ENCODE measurements at places on chromosomes 16 and 17. TPM values are rescaled to one million over a fixed set of nuclear protein-coding genes. Genes with fewer than 3 reads are reported as not detected.

DNA sequence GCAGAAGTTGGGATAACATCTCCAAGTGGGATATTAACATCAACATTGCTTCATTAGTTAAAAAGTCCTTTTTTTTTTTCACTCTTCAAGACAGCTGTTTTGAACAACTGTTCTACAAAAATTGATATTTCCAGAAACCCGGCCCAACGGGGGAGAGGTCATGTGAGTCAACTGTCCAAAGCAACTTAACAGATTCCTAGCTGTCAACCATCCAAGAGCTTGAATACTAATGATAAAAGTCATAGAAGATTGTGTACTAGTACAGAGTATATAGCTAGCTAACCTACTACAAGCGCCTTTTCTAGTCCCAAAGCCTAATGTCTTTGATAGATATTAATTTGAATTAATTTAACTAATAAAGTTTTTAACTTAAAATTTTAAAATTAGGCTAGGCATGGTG lies 172.0 kb downstream of the CYB561 start:
- H3K4me1 ChIP-seq = no peaks in the 10 kb centered on the region
- H3K4me3 ChIP-seq = no peak overlapping the region
- no peak overlapping the region for H3K27ac ChIP-seq
- H3K36me3 ChIP-seq = no peaks in the 10 kb centered on the region
- no peak for DNase-seq

DNA sequence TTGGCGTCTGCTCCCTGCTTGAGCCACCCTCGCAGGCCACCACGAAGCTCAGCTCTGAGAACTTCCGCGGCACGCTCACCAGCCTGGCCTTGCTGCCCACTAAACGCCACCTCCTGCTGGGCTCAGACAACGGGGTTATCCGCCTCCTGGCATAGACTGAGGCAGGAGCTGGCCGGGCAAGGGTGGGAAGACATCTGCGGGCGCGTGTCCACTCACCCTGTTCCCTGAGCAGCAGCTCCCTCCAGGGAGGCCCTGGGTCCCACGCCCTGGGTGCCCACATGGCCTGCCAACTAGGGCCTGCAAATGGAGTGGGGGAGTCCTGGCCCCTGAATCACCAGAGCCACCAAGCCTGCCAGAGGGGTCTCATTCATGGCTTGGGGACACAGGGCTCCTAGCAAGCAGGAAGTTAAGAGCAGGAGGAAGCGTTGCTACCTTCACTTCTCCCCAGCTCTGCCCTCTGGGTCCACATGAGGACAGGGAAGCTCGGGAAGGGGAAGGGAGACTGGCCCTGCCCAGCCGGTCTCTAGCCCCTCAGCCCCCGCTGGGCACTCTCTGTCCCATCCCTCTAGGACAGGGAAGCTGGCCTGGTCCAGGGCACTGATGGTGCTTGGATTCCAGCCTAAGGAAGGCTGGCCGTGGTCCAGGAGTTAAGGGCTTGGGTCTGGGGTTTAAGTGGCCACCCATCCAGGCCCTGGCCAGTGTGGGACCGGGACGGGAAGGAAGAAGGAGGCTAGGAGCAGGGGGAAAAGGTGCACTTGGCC lies 5.0 kb upstream of the SERPINF2 start:
- H3K4me1 ChIP-seq = no peaks in the 10 kb centered on the region
- no peaks in the 10 kb centered on the region for H3K27me3 ChIP-seq
- H3K36me3 ChIP-seq = no peaks in the 10 kb centered on the region
- H3K4me3 ChIP-seq = no peak overlapping the region

DNA sequence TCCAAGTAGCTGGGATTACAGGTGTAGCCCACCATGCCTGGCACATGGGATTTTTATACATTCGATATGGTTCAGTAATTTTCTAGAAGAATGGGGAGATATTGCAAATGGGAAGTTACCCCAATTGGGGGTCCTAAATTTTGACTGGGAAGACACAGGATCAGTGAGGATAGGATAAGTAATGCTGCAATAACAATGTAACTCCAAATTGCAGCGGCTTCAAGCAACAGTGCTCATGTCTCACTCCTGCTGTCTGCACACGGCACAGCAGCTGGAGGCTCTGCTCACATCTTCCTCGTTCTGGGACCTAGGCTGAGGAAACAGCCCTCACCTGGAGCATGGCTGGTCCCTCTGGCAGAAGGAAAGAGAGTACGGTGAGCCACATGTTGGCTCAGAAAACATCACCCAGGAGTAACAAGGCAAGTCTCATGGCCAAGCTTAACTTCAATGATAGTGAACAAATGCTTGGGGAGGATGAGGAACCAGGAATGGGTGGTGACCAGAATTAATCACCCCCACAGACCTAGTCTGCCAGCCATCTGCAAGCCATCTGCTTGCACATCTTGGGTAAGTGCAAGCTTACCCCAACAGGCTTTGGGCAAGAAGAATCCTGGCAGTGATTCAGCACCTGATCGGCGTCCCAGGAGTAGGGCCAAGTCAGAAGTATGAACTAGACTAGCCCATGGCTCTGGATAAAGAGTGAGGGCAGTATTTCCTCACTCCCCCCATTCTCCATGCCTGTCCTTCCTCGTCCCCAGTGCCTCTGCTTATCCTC lies 229.2 kb downstream of the COPRS start:
- H3K36me3 ChIP-seq = no peaks in the 10 kb centered on the region
- no peak overlapping the region for H3K4me3 ChIP-seq
- no peak for DNase-seq
- H3K27me3 ChIP-seq = no peaks in the 10 kb centered on the region
- H3K27ac ChIP-seq = no peak overlapping the region
- H3K4me1 ChIP-seq = no peaks in the 10 kb centered on the region

GRCh38 chr16:84228256-84228838 lies 11.5 kb downstream of the KCNG4 start:
- H3K36me3 ChIP-seq = no peaks in the 10 kb centered on the region
- no peak for DNase-seq
- H3K27ac ChIP-seq = no peak overlapping the region
- H3K4me1 ChIP-seq = no peaks in the 10 kb centered on the region
- no peak overlapping the region for H3K4me3 ChIP-seq

DNA sequence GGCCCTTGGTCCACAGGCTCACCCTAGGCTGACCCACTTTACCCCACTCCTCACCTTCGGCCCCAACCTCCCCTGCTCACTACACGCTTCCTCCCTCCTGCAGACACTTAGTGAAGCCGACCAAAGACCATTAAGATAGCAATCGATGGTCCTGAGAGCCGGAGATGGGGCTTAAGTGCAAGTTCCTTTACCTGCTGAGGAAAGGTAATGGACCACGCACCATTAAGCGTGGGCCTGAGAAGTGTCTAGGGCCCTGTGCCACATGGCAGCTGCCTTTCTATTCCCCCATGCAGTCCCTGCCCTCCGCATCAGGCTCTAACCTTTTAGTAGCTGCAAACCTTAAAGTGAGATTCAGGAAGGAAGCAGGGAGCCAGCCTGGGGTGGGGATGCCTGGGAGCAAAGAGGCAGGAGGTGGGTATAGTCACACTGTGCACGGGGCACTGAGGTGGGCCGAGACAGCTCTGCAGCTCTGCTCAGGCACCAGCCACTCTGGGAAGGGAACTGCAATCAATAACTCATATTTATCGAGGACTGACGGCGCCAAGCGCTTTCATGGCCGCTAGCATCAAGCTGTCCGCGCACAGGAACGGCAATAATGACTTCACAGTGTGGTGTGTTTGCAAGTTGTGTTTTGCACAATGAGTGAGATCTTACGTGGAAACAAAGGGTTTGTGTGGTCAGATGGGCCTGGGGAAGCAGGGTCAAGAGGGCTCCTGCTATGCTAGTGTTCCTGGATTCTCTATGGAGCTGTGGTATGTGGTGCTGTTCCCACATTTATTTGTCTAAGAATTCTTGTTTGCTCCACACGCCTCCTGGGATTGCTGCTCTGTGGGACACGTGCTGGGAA lies 84.9 kb upstream of the CDC42EP4 start:
- H3K4me3 ChIP-seq = no peak overlapping the region
- DNase-seq = no peak
- H3K27me3 ChIP-seq = no peaks in the 10 kb centered on the region
- no peaks in the 10 kb centered on the region for H3K36me3 ChIP-seq

DNA sequence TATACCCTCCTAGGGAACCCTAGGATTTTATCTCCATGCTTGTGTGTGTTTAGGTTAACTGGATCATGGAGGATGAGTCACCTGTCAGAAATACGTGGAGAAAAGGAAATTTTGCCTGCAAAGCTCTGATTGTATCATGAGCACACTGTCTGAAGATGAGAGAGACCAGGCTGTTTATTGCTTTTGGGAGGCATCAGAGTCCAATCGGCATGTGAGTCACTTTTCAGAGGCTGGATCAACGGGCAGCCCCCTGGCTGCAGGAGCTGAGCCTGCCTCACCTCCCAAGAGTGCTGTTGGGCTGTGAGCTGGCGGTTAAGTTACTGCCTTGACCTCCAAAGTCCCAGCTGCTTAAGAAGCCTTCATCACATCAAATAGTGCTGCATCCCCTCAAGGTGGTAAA lies 41.5 kb upstream of the MED9 start:
- no peak for DNase-seq
- no peaks in the 10 kb centered on the region for H3K36me3 ChIP-seq
- no peak overlapping the region for H3K27ac ChIP-seq
- no peaks in the 10 kb centered on the region for H3K4me1 ChIP-seq
- H3K27me3 ChIP-seq = no peaks in the 10 kb centered on the region
- no peak overlapping the region for H3K4me3 ChIP-seq

The TBX2 gene
- total RNA-seq = 0.13 TPM

The MT4 gene
- not detected for total RNA-seq

The TUBB3 gene
- 0.31 TPM for total RNA-seq

The SPAG5 gene
- 77.8 TPM for total RNA-seq

The HID1 gene
- 0.91 TPM for total RNA-seq
